ENCODE measurements at places on chromosomes 12 and 14. TPM values are rescaled to one million over a fixed set of nuclear protein-coding genes. Genes with fewer than 3 reads are reported as not detected.

DNA sequence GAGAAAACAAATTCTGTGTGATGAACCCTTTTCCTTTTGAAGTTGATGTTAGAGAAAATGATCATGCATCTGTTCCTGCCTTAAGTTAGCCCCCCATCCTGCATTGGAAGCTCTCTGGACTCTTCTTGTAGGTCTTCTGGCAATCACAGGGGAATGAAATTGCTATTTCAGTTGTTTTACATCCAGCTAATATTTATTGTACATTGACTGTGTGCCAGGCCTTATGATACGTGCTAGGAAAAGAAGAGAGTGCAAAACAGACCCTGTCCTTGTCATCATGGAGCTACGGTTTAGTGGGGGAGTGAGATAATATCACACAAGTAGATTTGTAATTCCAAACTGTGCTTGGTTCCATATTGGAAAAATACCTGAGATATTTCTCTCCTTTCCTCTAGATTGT lies 118.6 kb downstream of the TGFB3 start:
- no peaks in the 10 kb centered on the region for H3K36me3 ChIP-seq
- no peaks in the 10 kb centered on the region for H3K27me3 ChIP-seq
- no peak for DNase-seq
- no peak overlapping the region for H3K4me3 ChIP-seq
- peaks cover 48% of the 10 kb centered on the region for H3K4me1 ChIP-seq

GRCh38 chr12:66340131-66340530 lies 37.8 kb downstream of the HELB start:
- no peak overlapping the region for H3K4me3 ChIP-seq
- DNase-seq: no peak
- no peak overlapping the region for H3K27ac ChIP-seq

- H3K27me3 ChIP-seq: no peaks in the 10 kb centered on the region
- H3K4me1 ChIP-seq: peaks cover 9% of the 10 kb centered on the region
- no peaks in the 10 kb centered on the region for H3K36me3 ChIP-seq
Measured at GRCh38 chr14:44963775-44964380, 1.9 kb downstream of the TOGARAM1 start.

DNA sequence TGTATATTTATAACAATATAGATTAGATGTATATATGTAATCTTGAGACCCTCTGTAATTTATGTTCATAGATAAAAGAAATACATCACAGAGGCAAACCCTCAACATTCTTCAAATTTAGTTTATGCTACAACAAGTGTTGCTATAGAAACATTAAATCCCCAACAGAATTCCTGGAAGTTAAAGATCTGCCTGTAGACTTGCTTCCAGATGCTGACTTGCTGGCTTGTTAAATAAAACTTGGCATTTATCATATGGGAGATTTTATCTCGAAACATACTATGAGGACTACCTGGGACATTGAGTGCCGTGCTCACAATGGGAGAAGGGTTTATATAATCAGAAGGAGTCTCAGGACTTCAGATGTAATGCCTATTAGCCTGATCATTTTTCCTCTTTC lies 136.3 kb upstream of the PLXNC1 start:
- H3K27ac ChIP-seq: no peak overlapping the region
- no peaks in the 10 kb centered on the region for H3K36me3 ChIP-seq
- DNase-seq: no peak
- no peaks in the 10 kb centered on the region for H3K27me3 ChIP-seq

The STX2 gene
- 19.2 TPM for total RNA-seq

GRCh38 chr12:85866986-85867776 lies 6.9 kb upstream of the NTS start:
- H3K27me3 ChIP-seq: no peaks in the 10 kb centered on the region
- no peak overlapping the region for H3K27ac ChIP-seq
- DNase-seq: peak; percentile 47
- H3K4me1 ChIP-seq: no peaks in the 10 kb centered on the region

- H3K4me3 ChIP-seq: no peak overlapping the region
- no peaks in the 10 kb centered on the region for H3K27me3 ChIP-seq
- H3K36me3 ChIP-seq: no peaks in the 10 kb centered on the region
Measured at GRCh38 chr12:44689587-44689986, 186.5 kb downstream of the NELL2 start.

The SLC16A7 gene
- 10.0 TPM for total RNA-seq

The GALNT16 gene
- 0.32 TPM for total RNA-seq

The AKAP5 gene
- 0.54 TPM for total RNA-seq

DNA sequence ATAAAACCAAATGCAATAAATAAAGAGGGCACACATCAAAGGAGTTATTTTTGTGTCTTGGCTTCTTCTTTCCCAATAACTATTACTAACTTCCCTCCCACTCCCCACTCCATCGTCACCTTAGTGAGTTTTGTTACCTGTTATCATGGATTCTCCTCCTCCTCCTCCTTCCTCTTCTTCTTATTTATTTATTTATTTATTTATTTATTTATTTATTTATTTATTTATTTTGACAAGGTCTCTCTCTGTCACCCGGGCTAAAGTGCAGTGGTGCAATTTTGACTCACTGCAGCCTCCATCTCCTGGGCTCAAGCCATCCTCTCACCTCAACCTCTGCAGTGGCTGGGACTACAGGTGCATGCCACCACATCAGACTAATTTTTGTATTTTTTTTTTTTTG lies 26.4 kb downstream of the WIF1 start:
- H3K27me3 ChIP-seq: peaks cover 44% of the 10 kb centered on the region
- H3K4me1 ChIP-seq: no peaks in the 10 kb centered on the region
- no peak overlapping the region for H3K27ac ChIP-seq
- no peaks in the 10 kb centered on the region for H3K36me3 ChIP-seq

The PARPBP gene
- total RNA-seq: 23.5 TPM

- no peaks in the 10 kb centered on the region for H3K27me3 ChIP-seq
- H3K4me3 ChIP-seq: no peak overlapping the region
- no peaks in the 10 kb centered on the region for H3K4me1 ChIP-seq
- H3K36me3 ChIP-seq: no peaks in the 10 kb centered on the region
- H3K27ac ChIP-seq: no peak overlapping the region
Measured at GRCh38 chr12:103884316-103884715, 43.3 kb upstream of the NT5DC3 start.

DNA sequence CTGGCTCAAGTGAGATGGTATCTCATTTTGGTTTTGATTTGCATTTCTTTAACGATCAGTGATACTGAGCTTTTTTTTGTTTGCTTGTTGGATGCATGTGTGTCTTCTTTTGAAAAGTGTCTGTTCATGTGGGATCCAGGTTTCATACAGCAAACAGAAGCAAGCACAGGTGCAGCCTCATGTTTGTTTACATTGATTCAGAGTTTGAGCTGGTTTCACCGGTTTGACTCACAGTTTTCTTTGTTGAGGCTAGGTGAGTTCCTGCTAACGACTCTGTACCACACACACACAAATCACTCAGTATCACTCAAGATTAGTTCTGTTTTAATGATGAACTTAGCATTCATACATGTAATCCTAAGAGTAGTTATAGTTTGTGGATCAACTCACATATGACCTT lies 3.7 kb downstream of the OR10G2 start:
- no peak overlapping the region for H3K27ac ChIP-seq
- no peak overlapping the region for H3K4me3 ChIP-seq
- H3K4me1 ChIP-seq: no peaks in the 10 kb centered on the region
- peaks cover 22% of the 10 kb centered on the region for H3K27me3 ChIP-seq
- no peak for DNase-seq

- no peak overlapping the region for H3K27ac ChIP-seq
- peaks cover 4% of the 10 kb centered on the region for H3K36me3 ChIP-seq
- no peak for DNase-seq
- no peaks in the 10 kb centered on the region for H3K4me1 ChIP-seq
- no peak overlapping the region for H3K4me3 ChIP-seq
- H3K27me3 ChIP-seq: no peaks in the 10 kb centered on the region
Measured at GRCh38 chr12:7096979-7097378, 4.7 kb upstream of the C1R start.

DNA sequence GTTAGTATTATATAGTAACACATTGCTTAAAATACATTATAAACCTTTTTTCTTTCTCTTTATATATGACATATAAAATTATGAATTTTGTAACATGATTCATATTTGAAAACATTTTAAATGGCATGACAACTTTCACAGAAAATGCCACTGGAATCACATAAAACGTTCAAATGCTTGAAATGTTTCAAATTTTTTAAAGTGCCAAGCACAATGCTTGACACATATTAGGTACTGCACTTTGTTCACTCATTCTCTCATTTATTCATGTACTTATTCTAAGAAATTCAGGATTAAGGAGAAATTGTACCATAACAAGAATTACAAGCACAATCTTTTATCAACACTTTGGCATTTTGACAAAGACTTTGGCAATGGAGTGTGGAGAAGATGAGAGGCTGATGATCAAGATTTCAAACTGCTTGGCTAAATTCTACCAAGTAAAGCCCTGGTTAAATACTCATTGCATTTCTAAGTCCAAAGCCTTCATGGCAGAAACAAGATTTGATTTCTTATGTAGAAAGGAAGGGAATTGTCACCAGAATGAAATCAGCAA lies 232.2 kb downstream of the C12orf50 start:
- H3K27me3 ChIP-seq: no peaks in the 10 kb centered on the region
- no peak overlapping the region for H3K27ac ChIP-seq
- H3K4me1 ChIP-seq: no peaks in the 10 kb centered on the region
- DNase-seq: no peak

- no peaks in the 10 kb centered on the region for H3K36me3 ChIP-seq
- no peak overlapping the region for H3K27ac ChIP-seq
- no peaks in the 10 kb centered on the region for H3K27me3 ChIP-seq
- no peak overlapping the region for H3K4me3 ChIP-seq
Measured at GRCh38 chr14:75559451-75560222, 18.8 kb upstream of the FLVCR2 start.

GRCh38 chr12:19415563-19415962 lies 23.7 kb upstream of the AEBP2 start:
- H3K4me3 ChIP-seq: no peak overlapping the region
- H3K36me3 ChIP-seq: no peaks in the 10 kb centered on the region
- no peak for DNase-seq
- H3K27me3 ChIP-seq: no peaks in the 10 kb centered on the region

DNA sequence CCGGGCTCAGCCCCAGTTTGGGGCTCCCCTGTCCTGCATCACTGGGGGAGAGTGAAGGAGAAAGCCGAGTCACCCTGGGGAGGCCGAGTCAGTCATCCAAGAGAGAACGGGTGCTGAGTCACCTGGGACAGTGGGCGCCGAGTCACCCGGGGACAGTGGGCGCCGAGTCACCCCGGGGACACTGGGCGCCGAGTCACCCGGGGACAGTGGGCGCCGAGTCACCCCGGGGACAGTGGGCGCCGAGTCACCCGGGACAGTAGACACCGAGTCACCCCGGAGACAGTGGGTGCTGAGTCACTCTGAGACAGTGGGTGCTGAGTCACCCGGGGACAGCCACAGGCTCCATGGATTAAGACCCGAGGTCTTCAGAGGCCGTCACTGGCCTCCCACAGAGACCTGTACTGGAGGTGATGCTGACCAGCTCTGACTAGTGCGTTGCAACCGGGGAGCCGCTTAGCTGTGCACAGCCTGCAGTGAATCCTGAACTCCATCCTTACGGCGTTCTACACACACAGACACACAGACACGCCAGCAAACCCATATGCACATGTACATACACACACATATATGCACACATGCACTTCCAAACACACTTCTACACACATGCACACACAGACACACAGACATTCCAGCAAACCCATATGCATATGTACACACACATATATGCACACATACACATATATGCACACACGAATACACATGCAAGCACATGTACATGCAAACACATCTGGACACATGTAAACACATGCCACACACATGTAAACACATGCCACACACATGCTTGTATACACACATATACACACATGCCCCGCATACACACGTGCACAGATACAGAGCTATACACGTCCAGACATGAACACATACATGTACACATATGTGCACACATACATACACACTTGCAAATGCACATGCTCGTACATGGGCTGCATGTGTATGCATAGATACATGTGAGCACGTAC lies 64.9 kb upstream of the GALNT9 start:
- no peaks in the 10 kb centered on the region for H3K36me3 ChIP-seq
- H3K27me3 ChIP-seq: no peaks in the 10 kb centered on the region
- peaks cover 22% of the 10 kb centered on the region for H3K4me1 ChIP-seq
- no peak for DNase-seq
- peak overlapping the region; percentile 49 for H3K4me3 ChIP-seq

GRCh38 chr14:32509632-32510187 lies 180.6 kb downstream of the AKAP6 start:
- DNase-seq: no peak
- H3K27ac ChIP-seq: no peak overlapping the region
- peaks cover 4% of the 10 kb centered on the region for H3K4me1 ChIP-seq
- no peaks in the 10 kb centered on the region for H3K36me3 ChIP-seq
- H3K4me3 ChIP-seq: no peak overlapping the region
- H3K27me3 ChIP-seq: no peaks in the 10 kb centered on the region

DNA sequence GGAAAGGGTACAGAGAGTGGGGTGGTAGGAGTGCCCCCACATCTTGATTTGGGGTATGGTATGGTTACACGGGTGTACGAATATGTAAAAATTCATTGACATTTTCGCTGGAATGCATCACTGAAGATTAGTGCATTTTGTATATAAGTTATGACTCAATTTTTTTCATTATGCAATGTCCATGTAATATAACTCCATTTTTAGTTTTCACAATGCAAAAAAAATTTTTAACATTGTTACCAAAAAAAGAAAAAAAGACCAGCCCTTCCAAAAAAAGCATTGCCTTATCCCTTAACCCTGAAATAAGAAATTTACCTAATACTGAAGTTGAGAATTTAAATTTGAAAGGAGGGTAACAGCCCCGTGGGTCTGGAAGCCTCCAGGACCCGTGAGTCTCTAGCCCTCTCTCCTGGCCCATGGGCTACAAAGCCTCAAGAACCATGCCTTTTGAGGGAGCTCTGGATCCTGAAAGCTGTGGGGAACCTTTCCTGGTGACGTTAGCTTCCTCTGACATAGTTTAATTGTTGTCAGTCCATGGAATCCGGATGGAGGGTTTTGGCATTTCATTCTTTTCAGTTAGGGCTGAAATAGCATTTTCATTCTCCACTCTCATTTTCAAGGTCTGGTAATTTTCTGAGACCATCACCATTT lies 55.6 kb upstream of the ACTN1 start:
- no peak overlapping the region for H3K27ac ChIP-seq
- no peaks in the 10 kb centered on the region for H3K27me3 ChIP-seq
- H3K4me1 ChIP-seq: peaks cover 8% of the 10 kb centered on the region
- no peaks in the 10 kb centered on the region for H3K36me3 ChIP-seq

The SPIC gene
- total RNA-seq: not detected

The ISCU gene
- total RNA-seq: 89.6 TPM

- no peaks in the 10 kb centered on the region for H3K4me1 ChIP-seq
- no peak overlapping the region for H3K4me3 ChIP-seq
- H3K36me3 ChIP-seq: no peaks in the 10 kb centered on the region
- DNase-seq: no peak
- H3K27ac ChIP-seq: no peak overlapping the region
- H3K27me3 ChIP-seq: no peaks in the 10 kb centered on the region
Measured at GRCh38 chr12:40552868-40553267, 139.4 kb upstream of the CNTN1 start.

- H3K27ac ChIP-seq: no peak overlapping the region
- DNase-seq: no peak
- no peaks in the 10 kb centered on the region for H3K36me3 ChIP-seq
- H3K27me3 ChIP-seq: no peaks in the 10 kb centered on the region
- H3K4me3 ChIP-seq: no peak overlapping the region
Measured at GRCh38 chr12:124621296-124621660, 53.9 kb upstream of the NCOR2 start.
